Stimulated activated CD4-positive, alpha-beta T cell treated with anti-CD3 and anti-CD28 coated beads, Interleukin-4, amount 100 ng/mL, for 4 hours (primary cell): ENCODE measurements at places on chromosomes 6 and 20.

DNA sequence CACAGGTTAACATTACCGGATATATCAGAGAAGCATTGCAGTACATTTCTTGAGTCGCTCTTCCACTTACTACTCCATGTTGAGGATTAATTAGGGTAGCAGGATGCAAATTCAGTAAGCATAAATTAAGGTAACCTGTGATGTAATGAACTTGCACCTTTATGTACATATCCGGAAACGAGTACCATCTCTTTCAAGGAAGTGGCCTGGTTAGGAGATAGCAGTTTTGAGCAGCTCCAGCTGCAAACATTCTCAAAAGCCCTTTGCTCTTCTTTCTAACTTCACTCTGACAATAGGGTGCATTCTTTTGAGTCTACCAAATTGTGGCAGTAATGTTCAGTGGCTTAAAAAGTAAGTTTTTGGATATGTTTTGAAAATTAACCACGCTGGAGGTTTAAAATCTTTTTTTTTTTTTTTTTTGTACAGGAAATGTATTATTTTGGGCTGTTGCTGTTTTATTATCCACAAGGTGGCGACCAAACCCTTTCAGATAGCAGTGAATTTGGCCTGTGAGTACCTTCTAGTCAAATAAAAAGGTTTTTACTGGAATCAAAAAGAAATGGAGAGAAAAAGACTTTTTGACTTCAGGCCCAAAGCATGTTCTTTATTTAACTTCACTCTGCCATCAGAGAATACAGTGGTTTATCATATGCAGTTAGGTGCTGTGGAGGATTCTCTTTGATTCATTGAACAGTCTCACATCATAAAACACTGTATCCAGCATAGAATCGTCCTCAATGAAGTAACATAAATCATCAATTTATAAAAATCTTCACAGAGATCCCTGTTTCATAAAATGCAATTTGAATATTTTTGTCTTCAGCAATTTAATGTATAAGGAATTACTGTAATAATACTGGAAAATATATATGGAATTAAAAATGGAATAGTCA is 8.9 kb downstream of the FAM217B start:
- no peak for DNase-seq

DNA sequence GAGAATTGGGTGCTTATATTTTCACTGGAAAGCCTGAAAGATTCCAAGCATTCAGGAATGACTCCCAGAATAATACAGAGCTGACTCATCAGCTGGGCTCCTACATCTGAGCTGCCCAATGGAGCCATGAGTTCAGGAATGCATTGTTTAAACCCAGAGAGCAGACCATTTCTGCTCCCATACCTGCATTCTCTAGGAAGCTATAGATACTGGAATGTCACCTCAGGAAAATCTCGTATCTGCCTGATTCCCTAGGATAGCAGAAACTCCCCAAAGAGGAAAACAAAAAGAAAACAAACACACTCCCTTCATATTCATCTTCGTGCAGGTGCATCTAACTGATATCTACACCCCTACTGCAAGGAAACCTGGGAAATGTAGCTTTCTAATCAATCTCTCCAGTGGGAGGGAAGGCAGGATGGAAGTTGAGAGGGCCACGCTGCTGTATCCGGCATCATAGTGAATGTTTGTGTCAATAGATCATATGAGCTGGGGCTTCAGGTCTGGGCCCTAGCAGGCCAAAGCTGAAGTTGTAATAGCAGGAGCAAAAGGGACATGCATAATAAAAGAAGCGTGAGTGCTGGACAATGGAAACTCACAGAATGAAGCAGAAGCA is 8.2 kb upstream of the SLC2A12 start:
- no peak for DNase-seq

GRCh38 chr20:49507741-49508434 is 25.4 kb upstream of the KCNB1 start:
- DNase-seq, result no peak

DNA sequence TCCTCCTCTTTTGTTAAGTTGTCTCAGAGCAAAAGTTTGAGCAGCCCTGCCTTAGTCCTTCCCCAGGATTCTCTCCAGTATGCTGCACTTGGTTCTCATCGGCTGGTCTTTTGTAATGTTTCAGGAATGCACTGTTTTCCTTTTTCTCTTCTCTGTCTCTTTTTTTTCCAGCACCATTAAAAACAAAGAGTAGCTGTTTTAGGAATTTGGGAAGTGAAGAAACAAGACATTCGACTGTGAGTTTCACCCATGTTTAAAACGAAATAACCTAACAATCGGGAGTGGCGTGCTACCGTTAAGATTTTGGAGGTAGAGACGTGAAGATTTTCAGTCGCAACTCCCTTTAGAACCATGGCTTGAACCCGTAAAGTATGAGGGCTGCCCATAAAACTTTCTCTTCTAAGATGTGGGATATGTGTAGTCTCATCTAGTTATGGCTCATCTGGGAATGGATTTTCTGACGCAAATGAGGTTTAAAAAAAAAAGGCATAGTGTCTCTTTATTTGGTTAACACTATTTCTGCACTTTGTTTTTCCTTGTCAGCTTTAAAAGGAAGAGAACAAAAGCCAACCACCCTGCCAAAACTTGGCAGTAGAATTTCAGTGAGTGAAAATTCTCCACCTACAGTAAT is 35.9 kb upstream of the RAB23 start:
- DNase-seq, result no peak

- no peak for DNase-seq
Observed at GRCh38 chr20:57922083-57922482, 212.3 kb upstream of the PMEPA1 start.
